Activated naive CD8-positive, alpha-beta T cell treated with anti-CD3 and anti-CD28 coated beads, Interleukin-2, amount 50 U/mL, for 24 hours (primary cell): ENCODE measurements at places on chromosomes 16 and 17.

DNA sequence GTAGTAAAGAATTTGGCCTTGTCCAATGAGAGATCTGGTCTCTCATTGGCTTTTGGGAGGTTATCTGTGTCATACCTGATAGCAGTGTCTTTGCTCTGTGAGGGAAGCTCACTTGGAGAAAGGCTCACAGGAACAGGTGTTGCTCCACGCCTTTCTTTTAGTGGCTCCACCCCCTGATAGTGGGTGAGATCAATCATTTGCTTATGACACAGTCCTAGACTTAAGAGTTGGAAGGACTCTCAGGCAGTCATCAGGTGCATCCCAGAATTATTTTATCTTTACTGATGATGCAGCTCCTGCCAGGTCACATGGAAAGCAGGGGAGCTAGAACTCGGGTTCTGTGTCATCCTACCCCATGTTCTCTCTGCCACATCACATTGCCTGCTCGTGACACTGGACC is 59.3 kb downstream of the CENPV start:
- DNase-seq, result no peak

DNA sequence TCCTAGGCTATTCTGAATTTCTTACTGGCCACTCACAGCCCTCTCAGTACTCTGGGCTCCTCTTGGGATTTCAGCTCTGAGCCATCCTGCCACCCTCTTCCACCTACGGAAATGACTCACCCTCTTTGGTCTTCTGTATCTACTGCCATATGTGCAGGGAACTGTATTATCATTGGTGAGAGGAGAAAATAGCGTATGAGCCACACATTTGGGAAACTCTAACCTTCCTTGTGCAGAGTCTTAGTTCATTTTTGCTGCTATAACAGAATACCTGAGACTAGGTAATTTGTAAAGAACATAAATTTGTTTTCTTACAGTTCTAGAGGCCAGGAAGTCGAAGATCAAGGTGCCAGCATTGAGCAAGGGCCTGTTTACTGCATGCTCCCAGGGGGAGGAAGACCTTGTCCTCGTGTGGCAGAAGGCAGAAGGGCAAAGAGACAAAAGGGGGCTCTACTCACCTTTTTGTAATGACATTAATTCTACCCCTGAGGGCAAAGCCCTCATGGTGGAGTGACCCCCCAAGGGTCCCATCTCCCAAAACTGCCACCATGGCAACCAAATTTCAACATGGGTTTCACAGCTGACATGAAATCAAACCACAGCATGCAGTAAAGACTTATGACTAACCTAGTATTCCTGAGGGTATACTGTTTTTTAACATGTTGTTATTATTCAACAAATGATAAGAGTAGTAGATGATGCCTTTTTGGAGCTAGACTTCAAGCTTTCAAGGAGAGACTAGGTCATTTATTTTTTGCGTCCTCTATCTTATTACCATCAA is 191.8 kb downstream of the PRKCA start:
- no peak for DNase-seq

- DNase-seq, result no peak
Observed at GRCh38 chr16:4498546-4499195, 22.5 kb downstream of the HMOX2 start.

- peak; percentile 86 for DNase-seq
Observed at GRCh38 chr16:22206842-22207714, 1.0 kb downstream of the EEF2K start.

DNA sequence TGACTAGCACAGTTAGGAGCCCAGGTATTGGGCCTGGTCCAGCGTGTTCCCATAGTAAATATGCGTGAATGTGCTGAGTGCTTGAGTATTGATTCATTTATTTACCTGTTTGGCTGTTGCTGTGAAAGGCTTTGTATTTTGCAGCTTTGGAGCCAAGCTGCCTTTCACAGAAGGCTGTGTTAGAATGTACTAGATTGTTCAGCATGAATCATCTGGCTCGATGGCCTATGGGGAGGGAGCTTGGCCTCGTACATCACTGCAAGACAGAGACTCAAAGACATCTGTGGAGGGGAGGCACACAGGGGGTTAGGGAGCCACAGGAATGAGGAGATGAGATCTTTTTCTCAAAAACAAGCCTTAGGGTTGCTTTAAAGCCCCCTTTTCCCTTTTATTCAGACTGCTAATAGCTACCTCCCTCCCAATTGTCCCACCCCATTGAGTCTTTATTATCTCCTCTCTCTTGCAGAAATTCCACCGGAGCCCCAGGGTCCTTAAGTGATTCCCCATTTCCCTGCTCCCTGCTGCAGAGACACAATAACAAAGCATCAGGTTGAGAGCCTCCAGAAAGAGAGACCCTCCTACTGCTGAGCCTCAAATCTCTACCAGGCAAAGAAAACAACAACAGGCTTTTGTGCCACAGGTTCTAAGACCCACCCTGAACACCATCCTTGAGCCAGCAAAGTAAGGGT is 307.2 kb downstream of the ABCC12 start:
- no peak for DNase-seq

DNA sequence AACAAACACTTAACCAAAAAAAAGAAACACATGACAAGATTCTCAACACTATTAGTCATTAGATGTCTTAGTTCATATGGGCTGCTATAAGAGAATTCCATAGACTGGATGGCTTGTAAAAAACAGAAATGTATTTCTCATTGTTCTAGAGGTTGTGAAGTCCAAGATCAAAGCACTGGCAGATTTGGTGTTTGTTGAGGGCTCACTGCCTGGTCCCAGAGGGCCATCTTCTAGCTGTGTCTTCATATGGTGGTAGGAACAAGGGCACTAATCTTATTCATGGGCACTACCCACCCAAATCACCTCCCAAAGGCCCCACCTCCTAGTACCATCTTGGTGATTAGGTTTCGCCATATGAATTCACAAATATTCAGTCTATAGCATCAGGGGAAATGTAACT is 162.5 kb upstream of the SDK2 start:
- no peak for DNase-seq

- no peak for DNase-seq
Observed at GRCh38 chr17:57861000-57861789, 11.4 kb upstream of the MRPS23 start.

DNA sequence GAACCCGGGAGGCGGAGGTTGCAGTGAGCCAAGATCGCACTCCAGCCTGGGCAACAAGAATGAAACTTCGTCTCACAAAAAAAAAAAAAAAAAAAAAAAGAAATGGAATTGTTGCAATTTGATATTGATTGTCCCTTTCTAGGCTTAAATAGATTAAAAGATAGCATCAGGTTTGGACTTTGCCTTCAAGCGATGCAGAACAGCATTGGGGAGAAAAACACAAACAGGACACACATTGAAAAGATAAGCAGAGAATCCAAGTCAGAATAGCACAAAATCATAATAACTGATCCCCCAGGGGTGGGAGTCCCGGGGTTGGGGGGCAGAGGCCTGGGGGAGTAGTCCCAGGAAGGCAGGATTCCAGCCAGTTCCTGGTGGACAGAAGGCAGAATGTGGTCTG is 3.9 kb upstream of the CREBBP start:
- DNase-seq, result no peak

DNA sequence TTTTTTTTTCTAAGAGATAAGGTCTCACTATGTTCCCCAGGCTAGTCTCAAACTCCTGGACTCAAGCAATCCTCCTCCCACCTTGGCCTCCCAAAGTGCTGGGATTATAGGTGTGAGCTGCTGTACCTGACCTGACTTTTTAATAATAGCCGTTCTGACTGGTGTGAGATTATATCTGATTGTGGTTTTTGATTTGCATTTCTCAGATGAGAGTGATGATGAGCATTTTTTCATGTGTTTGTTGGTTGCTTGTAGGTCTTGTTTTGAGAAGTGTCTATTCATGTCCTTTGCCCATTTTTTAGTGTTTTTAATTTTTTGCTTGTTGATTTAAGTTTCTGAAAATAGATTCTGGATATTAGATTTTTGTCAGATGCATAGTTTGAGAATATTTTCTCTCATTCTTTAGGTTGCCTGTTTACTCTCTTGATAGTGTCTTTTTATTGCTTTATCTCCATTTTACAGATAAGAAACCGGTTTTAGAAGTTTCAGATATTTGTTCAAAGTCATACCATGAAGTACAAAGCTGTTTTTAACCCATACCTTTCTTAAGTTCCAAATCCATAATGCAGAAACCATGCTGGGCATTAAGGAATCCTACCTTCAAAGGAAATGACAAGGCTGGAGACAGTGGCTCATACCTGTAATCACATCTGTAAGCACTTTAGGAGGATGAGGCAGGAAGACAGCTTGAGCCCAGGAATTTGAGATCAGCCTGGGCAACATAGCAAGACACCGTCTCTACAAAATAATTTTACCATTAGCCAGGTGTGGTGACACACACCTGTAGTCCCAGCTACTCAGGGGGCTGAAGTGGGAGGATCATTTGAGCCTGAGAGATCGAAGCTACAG is 168.4 kb upstream of the TBX2 start:
- no peak for DNase-seq
